Activated CD4-positive, alpha-beta T cell treated with anti-CD3 and anti-CD28 coated beads, Interleukin-2, Interleukin-4, amounts not matched to agents 100 ng/mL and 50 ng/mL, durations not matched to agents 16 hours and 8 hours (primary cell): ENCODE measurements at places on chromosomes 5 and 9.

DNA sequence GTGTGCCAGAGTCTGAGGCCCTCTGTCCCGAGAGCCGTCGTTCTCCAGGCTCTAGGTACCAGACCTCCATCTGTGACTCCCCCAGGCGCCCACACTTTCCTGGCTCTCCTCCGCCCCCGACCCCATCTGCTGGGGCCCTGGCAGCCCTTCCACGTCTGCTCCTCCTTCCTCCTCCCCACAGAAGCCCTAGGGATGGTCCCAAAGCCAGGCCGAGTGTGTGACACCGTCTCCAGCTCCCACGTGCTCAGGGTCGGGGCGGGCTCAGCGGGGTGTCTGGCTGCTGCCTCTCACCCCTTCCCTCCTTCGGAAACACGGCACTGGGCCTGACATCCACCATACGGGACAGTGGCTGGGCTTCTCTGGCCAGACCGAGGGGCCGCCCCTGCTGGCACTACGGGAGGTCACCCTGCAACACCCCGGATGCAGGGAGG lies 20.5 kb upstream of the SLC6A19 start:
- no peak for DNase-seq

DNA sequence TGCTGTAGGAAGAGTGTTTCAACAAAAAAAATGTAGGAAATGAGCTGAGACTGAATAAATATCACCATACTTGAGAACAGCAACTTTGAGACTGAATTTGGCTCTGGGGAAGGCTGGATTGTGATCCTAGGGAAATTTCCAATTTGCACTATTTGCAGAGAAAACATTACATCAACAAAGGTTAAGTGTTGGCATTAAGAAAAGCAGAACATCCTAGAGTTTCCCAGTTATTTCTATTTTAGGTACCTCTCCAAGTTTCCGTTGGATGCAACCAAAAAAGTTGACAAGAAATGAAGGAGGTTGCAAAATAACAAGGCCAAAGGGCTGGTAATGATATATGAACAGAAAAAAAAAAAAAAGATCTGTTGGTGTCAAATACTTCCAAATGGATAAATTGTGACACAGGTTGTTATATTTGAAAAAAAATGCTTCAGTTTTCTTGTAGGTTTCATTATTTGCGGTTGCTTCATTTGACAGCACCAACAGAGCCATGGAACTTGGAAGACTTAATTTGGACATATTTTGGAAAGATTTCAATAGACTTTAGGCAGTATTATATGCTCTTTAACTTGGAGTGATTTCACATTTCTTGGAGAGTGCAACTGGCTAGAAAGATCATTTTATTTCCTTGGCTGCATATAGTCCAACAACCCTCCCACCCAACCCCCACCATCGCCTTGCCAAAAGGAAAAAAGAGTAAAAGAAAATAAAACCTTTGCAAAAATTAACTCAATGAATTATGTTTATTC lies 230.8 kb downstream of the ZNF608 start:
- DNase-seq: no peak

DNA sequence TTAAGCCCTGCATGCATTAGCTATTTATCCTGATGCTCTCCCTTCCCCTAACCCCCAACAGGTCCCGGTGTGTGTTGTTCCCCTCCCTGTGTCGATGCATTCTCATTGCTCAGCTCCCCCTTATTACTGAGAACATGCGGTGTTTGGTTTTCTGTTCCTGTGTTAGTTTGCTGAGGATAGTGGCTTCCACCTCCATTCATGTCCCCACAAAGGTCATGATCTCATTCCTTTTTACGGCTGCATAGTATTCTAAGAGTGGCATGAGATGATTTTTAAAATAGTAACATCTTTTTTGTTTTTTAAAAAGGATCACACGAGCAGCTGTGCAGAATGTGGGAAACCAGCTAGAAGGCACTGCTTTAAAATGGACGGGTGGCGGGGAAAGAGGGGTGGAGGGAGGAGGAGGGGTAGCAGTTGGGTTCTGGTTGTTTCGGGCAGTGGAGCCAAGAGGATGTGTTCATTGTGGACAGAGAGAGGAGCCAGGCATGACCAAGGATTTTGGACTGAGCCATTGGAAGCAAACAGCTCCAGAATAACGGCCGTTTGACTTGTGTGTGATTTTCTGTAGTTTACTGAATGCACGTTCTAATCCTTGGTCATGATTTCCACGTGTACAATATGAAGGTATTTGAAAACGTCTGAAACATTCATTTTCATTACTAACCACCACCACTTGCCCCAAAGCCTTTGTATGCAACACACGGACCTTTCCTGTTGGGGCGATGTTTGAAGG lies 1.7 kb upstream of the TENT4A start:
- no peak for DNase-seq

DNA sequence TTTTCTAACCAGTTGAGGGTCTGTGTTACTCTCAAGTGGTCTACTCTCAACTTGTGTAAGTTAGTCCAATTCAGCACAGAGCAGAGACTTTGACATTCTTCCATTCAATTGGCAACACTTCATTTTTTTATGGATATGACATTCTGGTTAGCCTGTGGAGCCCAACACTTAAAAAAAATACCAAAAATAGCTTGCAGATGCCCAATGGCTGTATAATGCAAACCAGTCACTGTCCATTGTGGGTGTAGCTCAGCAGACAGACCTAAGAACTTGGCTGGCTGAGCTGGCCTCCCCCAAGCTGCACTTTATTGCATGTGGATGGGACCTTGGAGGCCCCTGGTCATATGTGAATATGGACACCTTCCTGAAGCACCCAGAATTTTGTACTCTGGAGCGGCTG lies 103.2 kb downstream of the DPYSL3 start:
- no peak for DNase-seq

DNA sequence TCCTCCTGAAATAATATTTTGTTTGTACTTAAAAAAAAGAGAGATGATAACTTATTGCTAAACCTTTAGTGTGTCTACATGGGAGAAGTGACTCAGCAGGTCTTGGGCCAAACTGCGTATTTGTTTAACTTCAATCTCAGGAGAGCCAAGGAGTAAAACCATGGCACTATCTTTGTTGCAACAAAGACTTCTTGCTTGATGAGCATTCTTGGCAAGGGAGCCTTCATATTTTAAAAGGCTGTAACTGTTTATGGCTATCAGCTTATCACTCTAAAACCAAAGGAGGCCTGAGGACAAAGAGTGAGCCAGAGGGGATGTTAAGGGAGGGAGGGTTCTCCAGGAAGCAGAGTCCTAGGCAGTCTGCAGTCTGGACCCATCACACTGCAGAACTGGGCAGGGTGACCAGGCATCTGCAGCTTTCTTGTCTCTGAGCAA lies 216.2 kb upstream of the S1PR3 start:
- DNase-seq: no peak
